Stimulated activated CD4-positive, alpha-beta T cell treated with anti-CD3 and anti-CD28 coated beads, Interleukin-12 subunit alpha, Interleukin-12 subunit beta, amount 100 ng/mL, for 24 hours (primary cell): ENCODE measurements at places on chromosomes 7 and 10.

- DNase-seq: no peak
These were observed 21.5 kb upstream of the IKZF1 start for GRCh38 chr7:50282813-50283605.

DNA sequence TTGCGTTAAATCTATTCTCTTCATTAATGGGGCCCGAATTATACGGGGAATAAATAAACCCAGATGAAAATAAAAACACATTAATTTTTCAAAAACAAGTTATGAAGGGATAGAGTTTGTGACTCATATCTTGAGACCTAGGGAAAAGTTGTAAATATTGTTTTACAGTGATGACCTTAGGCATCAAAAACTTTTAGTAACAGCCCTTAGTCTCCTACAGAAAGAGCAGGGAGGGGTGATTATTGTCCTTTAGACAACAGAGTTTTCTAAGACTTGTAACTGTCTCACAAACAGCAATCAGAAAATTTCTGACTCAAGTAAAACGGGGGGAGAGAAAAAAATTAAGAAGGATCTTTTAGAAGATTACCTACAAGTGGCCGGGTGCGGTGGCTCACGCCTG lies 102.7 kb downstream of the COL28A1 start:
- DNase-seq: no peak

- no peak for DNase-seq
These were observed 483.0 kb downstream of the MAGI2 start for GRCh38 chr7:78970440-78970916.

GRCh38 chr7:64870656-64871055 lies 32.4 kb upstream of the ZNF273 start:
- no peak for DNase-seq

DNA sequence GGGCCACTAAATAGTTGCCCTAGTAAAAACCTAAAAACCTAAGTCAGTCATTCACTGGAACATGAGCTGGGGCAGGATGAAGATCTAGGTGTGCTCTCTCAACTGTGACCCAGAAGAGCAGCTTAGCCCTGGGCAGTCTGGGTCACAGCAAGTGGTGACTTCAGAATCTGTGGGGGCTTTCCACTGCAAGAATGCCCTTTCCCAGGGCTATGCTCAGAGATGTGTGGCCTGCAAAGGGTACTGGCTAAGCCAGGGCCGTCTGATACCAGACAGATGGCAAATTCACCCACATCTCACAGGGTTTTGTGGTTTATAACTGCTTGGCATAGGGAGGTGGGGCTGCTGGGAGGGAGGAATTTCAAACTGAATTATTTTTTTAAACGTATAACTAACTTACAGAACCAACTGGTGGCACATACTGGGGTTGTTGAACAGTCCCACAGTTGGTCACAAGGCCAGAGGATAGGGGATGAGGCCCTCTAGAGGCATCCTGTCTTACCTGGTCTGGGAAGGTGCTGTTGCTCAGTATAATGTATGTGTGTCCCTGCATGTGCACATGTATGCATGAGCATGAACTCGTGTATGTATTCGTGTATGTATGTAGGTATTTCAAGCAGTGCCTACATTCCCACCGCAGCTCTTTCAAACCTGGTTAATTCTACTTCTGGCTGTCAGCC lies 63.2 kb downstream of the PRPF18 start:
- no peak for DNase-seq

- DNase-seq: no peak
These were observed 3.1 kb downstream of the PLAU start for GRCh38 chr10:73914036-73914435.

DNA sequence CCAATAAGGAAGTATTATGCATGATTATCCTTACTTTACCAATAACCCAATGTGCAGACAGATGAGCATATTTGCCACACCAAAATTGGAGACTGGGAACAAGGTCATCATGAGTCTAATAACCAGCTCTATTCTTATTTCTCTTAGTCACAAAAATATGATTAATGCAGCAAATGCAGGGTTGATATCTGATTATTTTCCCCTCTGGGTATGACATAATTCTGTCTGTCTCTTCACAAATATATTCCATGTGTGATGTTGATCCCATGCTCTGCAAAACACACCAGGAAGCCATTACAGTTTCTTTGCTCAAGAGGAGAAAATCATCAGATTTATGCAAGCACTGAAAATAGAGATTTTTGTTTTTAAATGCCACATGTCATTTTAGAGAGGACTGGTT lies 196.5 kb upstream of the DGKB start:
- no peak for DNase-seq

DNA sequence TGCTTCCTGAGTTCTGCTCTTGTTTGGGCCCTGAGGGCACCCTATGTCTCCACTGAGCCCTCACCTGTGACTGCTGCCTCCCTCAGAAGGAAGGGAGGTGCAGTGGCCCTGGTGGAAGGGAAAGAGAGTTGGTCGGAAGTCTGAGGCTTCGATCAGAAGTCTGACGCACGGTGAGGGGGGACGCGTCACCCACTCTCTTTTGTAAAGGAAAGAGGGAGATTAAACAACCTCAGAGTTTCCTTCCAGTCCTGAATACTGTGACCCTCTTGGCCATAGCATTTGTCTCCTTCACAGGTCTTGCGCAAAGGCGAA lies 31.4 kb upstream of the TRIM8 start:
- peak; percentile 28 for DNase-seq

GRCh38 chr10:107800061-107800460 lies 635.6 kb upstream of the SORCS1 start:
- DNase-seq: no peak

- DNase-seq: no peak
These were observed 54.1 kb downstream of the ZNF248 start for GRCh38 chr10:37803269-37803668.

GRCh38 chr7:48130658-48131108 lies 40.6 kb upstream of the ABCA13 start:
- DNase-seq: no peak

- DNase-seq: no peak
These were observed 201.6 kb downstream of the PARD3 start for GRCh38 chr10:34613491-34613890.
